Neural progenitor cell (in vitro differentiated cells): ENCODE measurements at places on chromosomes 6 and 20. TPM values are rescaled to one million over a fixed set of nuclear protein-coding genes. Genes with fewer than 3 reads are reported as not detected.

Gene SLC16A10
- total RNA-seq: 4.3 and 4.8 TPM in 2 replicates

Gene ISM1
- 0.06 TPM in 1 of 2 replicates, not detected in the other for total RNA-seq

Gene FIG4
- total RNA-seq: 30.9 and 51.3 TPM in 2 replicates

GRCh38 chr6:81769824-81770223, 17.3 kb upstream of the TENT5A start:
- peak; percentile 27 for DNase-seq

- DNase-seq: no peak
These were observed 383.5 kb downstream of the PRKN start for GRCh38 chr6:162343936-162344645.

- DNase-seq: no peak
These were observed 26.8 kb upstream of the SLC22A23 start for GRCh38 chr6:3483675-3484074.

DNA sequence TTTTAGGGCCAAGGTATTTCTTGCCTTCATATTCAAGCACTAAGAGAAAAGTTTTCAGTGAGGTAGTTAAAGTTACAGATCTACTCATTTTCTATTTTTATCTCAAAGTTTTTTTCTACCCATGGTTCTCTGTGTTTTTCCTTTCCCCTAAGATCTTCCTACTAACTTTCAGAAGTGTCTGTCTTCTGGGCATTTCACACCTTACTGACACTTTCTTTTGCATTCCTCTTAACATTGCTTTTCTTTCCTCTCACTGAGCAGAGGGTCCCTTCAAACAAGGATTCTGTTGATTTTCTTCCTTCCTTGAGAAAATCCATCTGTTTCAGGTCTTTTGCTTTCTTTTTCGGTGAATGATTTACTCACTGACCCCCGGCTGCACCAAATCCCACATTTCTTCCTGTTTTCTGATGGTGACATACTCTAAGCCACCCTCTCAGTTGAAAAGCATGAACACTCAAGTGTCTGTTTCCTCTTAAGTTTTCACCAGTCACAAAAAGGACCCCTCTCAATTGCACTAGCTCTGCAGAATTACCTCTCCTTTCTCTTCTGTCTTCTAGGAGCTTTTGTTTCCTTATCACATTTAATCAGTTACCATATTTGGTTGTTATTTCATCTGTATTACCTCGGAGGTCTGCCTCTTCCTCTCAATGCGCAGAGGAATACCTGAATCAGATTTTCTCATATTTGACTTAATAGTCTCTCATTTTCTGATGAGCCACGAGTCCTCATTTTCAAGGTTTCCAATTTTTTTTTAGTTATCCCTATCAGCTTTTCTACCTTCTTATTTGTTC, 73.5 kb upstream of the RNF217 start:
- no peak for DNase-seq

- DNase-seq: no peak
These were observed 611.1 kb upstream of the ARID1B start for GRCh38 chr6:156166093-156166492.
